ENCODE measurements at places on chromosomes 7 and 10.

DNA sequence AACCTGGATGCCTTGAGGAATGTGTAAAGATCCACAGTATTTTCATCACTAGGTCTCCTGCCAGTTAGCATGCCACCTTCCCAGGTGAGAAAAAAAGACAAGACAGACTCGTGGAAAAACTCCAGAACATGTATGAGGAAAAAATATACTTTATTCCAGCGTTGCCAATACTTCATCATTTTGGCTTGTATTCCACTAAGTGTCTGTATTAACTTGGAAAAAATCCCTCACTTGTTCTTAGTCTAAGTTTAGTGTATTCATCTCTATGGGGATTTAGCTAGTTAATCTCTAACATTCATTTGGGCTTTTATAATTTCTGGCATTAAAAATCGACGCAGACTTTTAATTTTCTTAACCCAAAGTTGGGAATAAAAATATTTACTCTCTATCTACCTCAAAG, 759.4 kb downstream of the SORCS1 start:
- no peak for DNase-seq

- no peak for DNase-seq
Measured at GRCh38 chr7:41887416-41887815, 184.5 kb upstream of the INHBA start.

- DNase-seq = no peak
Measured at GRCh38 chr10:63143987-63144386, 10.9 kb downstream of the NRBF2 start.

- no peak for DNase-seq
Measured at GRCh38 chr7:113799896-113800295, 118.9 kb downstream of the PPP1R3A start.

DNA sequence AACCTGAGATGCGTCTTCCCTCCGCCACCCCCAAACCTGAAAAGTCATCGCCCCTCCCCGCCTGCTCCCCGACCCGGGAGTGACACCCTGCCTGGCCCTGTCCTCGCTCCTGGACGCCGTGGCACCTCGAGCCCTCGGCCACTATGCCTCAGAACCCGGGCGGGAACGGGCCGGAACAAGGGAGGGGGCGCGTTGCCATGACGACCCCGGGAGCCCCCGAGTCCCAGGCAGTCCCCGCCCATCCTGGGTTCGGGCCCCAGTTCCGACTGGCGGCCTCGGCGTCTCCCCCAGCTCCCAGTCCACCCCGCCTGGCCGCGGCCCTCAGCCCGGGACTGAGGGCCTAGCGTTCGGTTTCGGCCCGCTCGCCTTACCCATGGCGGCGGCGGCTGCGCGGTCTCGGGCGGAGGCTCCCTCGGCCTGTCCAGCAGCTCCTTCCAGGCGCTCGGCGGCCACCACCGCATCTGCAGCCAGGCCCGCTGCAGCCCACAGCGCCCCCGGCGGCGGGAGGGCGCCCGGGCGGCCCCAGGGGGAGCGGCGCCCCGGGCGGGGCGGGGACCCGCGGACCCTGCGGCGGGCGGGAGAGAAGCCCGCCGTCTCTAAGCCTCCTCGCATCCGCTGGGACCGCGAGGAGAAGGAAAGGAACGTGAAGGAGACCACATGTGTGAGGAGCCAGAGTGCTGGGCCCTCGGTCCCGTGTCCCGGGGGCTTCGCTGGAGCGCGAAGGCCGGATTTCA, at the start of gene RUFY2:
Gene RUFY2 (minus strand): TSS at position 463 of the 734 bp plus-strand sequence. CDS start 88 bp downstream, at position 375.
- peak; percentile 78 for DNase-seq

DNA sequence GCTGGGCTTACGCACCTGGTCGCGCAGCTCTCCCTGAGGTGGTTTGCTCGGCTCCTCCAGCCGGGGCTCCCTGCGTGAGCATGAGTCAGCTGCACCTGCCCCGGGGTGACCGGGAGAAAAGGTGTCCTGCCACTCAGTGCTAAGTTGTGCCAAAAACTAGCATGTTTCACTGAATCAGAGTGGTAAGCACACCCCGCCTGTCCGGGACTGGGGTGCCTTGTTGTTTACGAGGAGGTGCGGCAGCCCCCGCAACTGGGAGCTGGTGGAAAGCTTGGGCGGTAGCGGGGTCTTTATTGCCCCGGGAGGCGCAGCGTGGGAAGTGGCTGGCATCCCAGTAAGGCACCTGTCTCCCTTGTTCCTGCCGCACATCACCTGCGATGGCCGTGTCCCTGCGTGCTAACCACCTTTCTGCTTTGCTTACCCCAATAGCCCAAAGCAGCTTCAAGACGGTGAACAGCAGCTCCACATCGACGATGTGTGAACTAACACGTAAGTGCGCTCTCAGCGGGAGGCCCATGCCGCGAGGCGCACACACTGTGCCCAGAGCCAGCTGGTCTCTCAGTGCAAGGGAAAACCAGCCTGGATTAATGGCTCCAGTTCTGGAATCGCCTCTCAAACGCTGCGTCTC, 506.6 kb upstream of the FOXK1 start:
- DNase-seq = no peak

DNA sequence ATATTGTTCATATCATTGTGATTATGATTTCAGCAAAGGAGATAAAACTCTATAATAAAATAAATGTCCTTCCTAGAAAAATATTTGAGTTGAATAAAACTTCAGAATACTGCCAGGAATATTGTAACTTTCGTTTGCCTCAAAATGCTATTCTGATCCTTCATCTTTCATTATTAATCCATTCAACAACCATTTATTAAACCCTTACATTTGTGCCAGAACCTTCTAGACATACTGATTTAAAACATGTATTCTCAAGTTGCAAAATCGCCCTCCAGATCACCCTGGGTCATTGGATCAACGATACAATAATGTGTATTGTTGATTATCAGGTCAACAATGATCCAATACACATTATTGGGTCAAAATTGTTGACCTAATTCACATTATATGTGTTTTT, 759.8 kb downstream of the CNTNAP2 start:
- no peak for DNase-seq

- no peak for DNase-seq
Measured at GRCh38 chr10:71134732-71135211, 77.6 kb upstream of the UNC5B start.

DNA sequence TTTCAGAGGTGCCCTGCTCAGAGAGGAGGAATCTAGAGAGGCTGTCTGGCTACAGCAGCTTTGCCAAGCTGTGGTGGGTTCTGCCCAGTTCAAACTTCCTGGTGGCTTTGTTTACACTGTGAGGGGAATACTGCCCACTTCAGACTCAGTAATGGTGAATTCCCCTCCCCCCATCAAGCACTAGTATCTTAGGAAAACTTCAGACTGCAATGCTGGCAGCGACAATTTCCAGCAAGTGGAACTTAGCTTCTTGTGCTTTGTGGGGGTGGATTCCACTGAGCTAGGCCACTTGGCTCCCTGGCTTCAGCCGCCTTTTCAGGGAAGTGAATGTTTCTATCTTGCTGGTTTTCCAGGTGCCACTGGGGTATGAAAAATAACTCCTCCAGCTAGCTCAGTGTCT, 42.8 kb downstream of the CYP2C8 start:
- DNase-seq = no peak

DNA sequence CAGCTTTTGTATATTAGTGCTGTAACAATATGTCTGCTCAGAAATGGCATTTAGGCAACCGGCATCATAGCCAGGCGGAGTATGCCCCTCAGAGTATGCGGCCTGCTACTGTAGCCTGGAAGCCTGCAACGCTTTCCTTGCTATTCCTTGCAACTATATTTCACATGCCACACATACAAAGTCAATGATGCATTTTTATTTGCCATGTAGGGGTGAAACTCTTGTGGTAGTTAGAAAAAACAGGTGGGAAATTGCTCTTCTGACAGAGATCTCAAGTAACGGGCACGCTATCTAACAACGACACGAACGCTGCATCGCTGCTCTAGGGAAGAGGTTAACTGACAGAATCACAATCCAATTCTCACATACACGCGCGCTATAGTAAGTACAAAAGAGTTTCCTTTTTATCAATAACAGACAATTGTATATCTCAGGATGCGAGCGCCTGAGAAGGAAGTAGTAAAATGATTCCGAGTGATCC, 5.9 kb downstream of the EBF3 start:
- DNase-seq = no peak

DNA sequence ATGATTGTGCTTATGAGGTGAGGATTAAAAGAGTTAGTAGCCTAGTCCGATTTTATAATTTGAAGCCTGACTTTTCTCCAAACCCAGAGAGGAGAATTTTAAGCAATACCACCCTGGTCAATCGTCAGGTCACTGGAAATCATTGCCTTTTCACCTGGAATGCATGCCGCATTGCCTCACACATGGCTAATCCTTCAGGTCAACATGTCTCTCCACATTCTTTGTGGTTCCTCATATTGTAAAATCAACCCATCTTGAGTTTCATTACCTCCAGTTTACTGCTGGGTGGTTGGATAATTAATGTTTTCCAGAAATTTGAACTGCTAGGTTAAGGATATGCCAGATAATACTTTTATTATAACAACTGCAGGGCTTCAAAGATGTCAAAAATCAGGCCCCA, 55.6 kb upstream of the SEMA3E start:
- no peak for DNase-seq

DNA sequence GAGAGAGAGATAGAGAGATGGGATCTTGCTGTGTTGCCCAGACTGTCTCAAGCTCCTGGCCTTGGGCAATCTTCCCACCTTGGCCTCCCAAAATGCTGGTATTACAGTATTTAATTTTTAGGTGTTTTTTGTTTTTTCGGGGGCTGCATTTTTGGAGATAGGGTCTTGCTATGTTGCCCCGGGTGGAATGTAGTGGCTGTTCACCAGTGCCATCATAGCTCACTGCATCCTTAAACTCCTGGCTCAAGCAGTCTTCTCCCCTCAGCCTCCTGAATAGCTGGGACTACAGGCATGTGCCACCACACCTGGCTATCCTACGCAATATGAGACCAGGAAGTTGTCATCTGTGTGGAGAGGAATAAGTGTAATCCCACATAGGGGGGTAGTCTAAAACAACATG, 42.4 kb downstream of the KCTD7 start:
- DNase-seq = no peak

GRCh38 chr10:52979295-52979990, 206.9 kb upstream of the MBL2 start:
- DNase-seq = peak; percentile 49

GRCh38 chr7:150311711-150312110, 11.4 kb upstream of the LRRC61 start:
- no peak for DNase-seq

DNA sequence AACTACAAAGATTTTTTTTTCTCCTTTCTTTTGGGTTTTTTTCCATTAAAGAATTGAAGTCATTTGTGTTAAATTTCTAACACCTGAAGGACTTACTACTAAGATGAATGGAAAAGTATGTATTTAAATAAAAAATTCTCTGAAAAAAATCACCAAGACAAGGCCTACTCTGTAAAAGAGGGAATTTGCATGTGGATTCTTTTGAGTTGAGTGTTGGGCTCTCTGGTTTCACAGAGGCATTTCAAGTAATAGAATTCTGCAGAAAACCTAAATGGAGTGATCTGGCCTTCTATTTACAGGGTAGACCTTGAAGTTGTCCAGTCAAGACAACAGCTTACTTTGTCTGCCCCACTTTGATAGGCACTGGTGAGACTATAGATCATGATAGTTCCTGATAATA, 4.1 kb downstream of the LRRC17 start:
- no peak for DNase-seq

DNA sequence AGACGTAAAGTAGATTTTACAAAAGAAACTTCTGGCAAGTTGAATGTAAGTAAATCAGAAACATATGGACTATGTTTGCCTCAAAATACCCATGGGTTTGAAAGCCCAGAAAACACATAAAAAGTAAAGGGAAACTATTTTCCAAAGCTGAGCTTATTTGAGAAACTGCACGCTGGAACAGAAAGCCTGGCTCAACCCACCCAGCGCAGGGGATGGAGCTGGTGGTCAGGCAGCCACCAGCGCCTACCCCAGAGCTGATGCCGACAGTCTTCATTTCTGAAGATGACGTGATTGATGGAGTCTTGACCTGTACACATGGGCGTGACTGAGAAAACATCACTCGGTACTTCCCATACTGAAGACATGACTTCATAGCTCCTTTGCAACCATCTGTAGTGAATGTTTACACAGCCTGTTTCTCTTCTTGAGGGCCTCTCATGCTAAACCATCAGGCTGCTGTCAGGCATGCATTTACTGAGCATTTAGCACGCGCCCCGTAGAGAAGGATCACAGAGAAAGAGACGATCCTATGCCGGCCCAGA, 232.6 kb upstream of the AUTS2 start:
- DNase-seq = no peak

GRCh38 chr10:132145002-132145401, 41.7 kb upstream of the DPYSL4 start:
- DNase-seq = no peak

DNA sequence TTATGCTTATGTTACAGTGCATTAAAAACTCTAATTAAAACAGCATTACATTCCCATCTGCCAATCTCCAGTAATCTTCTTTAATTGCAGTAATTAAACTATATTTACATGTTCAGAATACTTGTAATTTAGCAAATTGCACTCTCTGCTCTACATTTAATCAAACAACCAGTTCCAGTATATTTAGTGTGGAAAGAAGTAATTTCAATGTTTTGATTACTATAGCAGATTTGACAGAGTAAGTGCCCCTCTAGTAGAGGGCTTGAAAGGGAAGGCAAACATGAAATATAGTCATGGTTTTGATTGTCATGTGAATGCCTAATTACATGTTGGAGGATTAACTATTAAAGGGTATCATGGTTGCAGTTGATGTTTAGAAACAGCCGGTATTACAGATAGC, 739.7 kb downstream of the AUTS2 start:
- DNase-seq = no peak

DNA sequence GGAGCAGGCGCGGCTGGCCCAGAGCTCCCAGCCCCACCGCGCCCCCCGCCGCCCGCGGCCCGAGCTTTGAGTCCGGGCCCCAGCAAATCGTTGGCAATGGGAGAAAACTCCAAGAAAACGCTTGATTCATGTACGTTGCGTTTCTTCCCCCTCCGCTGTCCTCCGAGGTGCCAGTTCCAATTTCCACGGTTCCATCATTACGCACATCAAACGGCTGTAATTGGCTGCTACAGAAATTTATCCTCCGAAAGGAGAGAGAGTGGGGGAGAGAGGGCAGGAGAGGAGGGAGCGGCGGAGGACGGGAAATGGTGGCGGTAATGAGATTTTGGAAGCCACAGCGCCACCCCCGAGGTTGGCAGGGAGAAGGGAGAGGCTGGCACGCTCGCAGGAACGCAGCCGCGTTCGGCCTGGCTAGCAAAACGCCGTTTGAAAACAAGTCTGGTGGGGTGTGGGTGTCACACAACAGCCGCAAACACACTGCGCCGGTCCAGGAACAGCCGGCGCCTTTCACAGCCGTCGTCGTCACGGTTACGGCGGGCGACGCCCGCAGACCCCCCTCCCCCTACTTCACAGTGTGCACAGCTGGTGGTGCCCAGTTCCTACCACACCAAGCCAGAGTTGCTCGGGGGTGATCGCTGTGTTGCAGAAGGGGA, 57.5 kb downstream of the UNCX start:
- DNase-seq = peak; percentile 22

- no peak for DNase-seq
Measured at GRCh38 chr10:21281765-21282484, 243.6 kb downstream of the SKIDA1 start.

DNA sequence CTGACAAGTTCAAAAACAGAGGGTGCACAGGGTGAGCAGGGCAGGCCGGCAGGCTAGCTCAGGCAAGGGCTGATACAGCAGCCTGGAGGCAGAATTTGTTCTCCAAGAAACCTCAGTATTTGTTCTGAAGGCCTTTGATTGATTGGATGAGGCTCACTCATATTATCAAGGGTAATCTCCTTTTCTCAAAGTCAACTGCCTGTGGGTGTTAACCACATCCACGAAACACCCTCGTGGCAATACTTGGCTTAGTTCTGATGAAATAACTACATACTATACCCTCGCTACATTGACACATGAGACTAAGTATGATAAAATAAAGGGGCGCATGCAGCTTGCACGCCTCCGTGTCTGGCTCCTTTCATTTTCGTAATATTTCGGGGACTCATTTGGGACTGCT, 4.4 kb upstream of the PPP2R2D start:
- no peak for DNase-seq
